Cardiac muscle cell (in vitro differentiated cells and primary cell): ENCODE measurements at places on chromosomes 6 and 20. TPM values are rescaled to one million over a fixed set of nuclear protein-coding genes. Genes with fewer than 3 reads are reported as not detected.

- DNase-seq = no peak
- H3K27me3 ChIP-seq = no peaks in the 10 kb centered on the region
- no peak overlapping the region for H3K4me3 ChIP-seq
- H3K4me1 ChIP-seq = no peaks in the 10 kb centered on the region
- H3K36me3 ChIP-seq = peaks cover 10% of the 10 kb centered on the region
These were observed 12.4 kb downstream of the PEDS1 start for GRCh38 chr20:50141018-50141675.

MAS1 gene
- polyA plus RNA-seq = not detected in 2 replicates

GRCh38 chr20:57457243-57458095 lies 66.3 kb downstream of the RBM38 start:
- no peak overlapping the region for H3K4me3 ChIP-seq
- H3K27ac ChIP-seq = no peak overlapping the region
- DNase-seq = no peak

NR2E1 gene
- polyA plus RNA-seq = not detected in 2 replicates

- no peak overlapping the region for H3K27ac ChIP-seq
- H3K4me3 ChIP-seq = no peak overlapping the region
- H3K4me1 ChIP-seq = peaks cover 3% of the 10 kb centered on the region
- no peak for DNase-seq
These were observed 95.9 kb downstream of the FYN start for GRCh38 chr6:111777357-111777756.
